ENCODE measurements at places on chromosomes 2 and 18. TPM values are rescaled to one million over a fixed set of nuclear protein-coding genes. Genes with fewer than 3 reads are reported as not detected.

COBLL1 gene
- not detected for total RNA-seq

PLGLB2 gene
- total RNA-seq, result 2.7 TPM

DNA sequence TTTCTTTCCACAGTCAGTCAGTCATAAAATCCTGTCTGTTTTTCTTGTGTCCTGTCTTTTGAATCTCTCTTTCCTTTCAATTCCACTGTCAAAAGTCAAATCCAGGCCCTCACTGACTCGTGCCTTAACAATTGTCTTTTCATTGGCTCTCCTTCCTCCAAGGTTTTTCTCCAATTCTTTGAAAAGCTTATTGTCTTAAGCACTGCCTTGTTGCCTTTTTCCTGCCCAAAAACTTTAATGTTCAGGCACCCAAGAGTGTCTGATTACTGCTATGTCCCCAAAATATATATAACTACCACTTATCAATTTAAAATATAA, 13.9 kb upstream of the SULT1C4 start:
- H3K4me1 ChIP-seq, result peaks cover 5% of the 10 kb centered on the region
- H3K4me3 ChIP-seq, result no peak overlapping the region
- no peak for DNase-seq
- H3K27ac ChIP-seq, result no peak overlapping the region

DNA sequence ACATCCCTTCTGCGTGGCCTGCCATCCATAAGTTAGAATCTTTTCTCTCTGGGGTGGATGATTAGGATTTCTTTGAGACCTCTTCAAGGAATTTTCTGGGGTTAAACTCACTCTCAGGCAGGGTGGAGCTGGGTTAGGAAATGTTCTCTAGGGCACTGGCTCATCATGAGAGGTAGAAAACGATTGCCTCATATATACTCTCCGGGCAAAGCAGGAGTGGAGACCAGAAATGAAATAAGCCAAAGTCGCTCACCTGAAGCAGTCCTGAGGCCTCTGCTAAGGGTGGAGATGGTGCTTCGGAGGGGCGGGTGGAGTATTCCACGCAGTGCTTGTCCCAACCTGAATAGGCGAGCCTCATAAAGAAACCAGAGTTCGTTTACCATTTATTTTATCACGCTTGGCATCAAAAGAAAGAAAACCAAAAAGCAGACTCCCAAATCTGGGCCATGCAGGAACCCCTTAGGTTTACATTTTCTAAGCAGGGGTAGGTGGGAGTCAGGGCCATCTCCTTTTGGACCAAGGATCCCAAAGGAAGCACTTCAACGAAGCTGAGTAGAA, 249.3 kb upstream of the MEIS1 start:
- no peak for DNase-seq
- H3K27ac ChIP-seq, result no peak overlapping the region
- H3K36me3 ChIP-seq, result no peaks in the 10 kb centered on the region
- no peaks in the 10 kb centered on the region for H3K27me3 ChIP-seq

GRCh38 chr2:232901736-232902578, 31.9 kb downstream of the SNORC start:
- DNase-seq, result no peak
- H3K27ac ChIP-seq, result no peak overlapping the region
- H3K36me3 ChIP-seq, result no peaks in the 10 kb centered on the region
- no peaks in the 10 kb centered on the region for H3K4me1 ChIP-seq
- no peaks in the 10 kb centered on the region for H3K27me3 ChIP-seq

GRCh38 chr2:237448171-237448570, 34.2 kb upstream of the COL6A3 start:
- no peak for DNase-seq
- no peaks in the 10 kb centered on the region for H3K27me3 ChIP-seq
- H3K4me1 ChIP-seq, result no peaks in the 10 kb centered on the region
- H3K27ac ChIP-seq, result no peak overlapping the region
- no peaks in the 10 kb centered on the region for H3K36me3 ChIP-seq

GRCh38 chr18:47175283-47175897, 774 bp downstream of the IER3IP1 start:
- no peaks in the 10 kb centered on the region for H3K27me3 ChIP-seq
- no peak for DNase-seq
- no peak overlapping the region for H3K27ac ChIP-seq
- H3K4me1 ChIP-seq, result peaks cover 2% of the 10 kb centered on the region
